ENCODE measurements at places on chromosomes 7 and 10. TPM values are rescaled to one million over a fixed set of nuclear protein-coding genes. Genes with fewer than 3 reads are reported as not detected.
A peak's percentile ranks its signal among the peaks of the same experiment; 100 is the strongest.

DNA sequence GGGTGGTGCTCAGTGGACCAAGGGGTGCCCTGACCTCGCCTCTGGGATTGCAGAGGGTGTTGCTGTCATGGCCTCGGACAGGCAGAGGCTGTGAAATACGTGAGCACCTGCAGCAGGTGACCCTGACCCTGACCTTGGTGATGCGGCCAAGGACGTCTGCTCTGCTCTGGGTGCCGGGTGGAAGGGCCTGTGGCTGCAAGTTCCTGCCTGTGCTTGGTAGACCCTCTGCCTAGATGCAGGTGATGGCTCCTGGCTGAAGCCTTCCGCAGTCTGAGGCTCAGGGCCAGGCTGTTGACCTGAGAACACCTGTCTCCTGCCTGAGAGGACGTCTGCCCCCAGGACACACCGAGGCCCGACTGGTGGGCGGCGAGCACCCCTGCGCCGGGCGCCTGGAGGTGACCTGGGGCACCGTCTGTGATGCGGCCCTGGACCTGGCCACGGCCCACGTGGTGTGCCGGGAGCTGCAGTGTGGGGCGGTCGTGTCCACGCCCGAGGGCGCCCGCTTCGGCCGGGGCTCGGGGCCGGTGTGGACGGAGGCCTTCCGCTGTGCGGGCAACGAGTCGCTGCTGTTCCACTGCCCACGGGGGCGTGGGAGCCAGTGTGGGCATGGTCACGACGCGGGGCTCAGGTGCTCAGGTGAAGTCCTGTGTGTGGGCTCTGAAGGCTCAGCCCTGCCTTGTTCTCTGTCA is 4.4 kb downstream of the SCART1 start:
- no peaks in the 10 kb centered on the region for H3K4me1 ChIP-seq
- no peaks in the 10 kb centered on the region for H3K36me3 ChIP-seq
- DNase-seq: no peak
- no peaks in the 10 kb centered on the region for H3K27me3 ChIP-seq
- H3K4me3 ChIP-seq: no peak overlapping the region

- no peak overlapping the region for H3K4me3 ChIP-seq
- peaks cover 7% of the 10 kb centered on the region for H3K4me1 ChIP-seq
- no peaks in the 10 kb centered on the region for H3K27me3 ChIP-seq
- no peaks in the 10 kb centered on the region for H3K36me3 ChIP-seq
- peak; percentile 86 for DNase-seq
Observed at GRCh38 chr10:92891885-92892690, 43.8 kb downstream of the EXOC6 start.

CAMK1D gene
- 13.7 TPM for total RNA-seq

AS3MT gene
- total RNA-seq: 2.0 TPM

Data from kidney (tissue), 22 donors.